ENCODE measurements at places on chromosomes 7 and 10.

DNA sequence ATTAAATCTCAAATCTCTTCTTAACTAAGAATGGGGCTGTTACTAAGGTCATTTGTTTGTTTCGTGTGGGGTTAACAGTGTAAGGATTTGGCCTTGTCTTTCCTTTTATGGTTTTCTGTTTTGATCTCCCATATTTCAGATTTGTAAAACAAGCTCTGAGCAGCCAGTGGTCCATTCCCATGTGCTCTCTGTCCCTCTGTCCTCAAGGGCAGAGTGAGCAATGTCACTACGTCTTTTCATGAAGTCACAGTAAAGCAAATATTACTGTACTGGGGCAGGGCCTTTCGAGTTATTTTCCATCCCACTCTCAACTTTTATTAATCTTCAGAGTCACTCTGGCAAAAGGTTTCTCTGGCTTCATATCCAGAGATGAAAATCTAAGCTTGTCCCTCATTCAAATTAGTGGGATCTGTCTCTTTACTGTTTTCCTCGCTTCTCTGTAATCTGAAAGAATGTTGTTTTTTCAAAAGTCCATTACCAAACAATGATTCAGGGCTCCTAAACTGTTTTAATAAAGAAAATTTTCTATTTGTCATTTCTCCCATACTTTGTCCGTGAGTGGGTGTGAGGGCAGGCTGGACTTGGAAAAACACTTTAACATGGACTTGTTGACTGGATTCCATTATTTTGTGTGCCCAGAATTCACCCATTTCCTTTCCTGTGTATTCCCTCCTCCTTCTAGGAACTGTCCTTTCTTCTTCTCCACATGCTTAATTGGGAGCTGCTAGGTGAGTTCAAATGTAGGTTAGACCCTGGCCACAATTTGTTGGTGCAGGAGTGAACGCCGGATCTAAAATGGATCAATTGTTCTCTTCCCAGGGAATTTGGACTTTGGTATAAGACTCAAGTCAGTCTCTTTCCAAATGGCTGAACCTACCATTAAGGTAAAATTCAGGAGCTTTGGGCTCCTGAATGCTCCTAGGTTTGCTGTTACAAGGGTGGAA, 42.1 kb upstream of the NAMPT start:
- no peak for DNase-seq

- DNase-seq: no peak
These were observed 453.5 kb downstream of the TYW1 start for GRCh38 chr7:67450171-67450570.

DNA sequence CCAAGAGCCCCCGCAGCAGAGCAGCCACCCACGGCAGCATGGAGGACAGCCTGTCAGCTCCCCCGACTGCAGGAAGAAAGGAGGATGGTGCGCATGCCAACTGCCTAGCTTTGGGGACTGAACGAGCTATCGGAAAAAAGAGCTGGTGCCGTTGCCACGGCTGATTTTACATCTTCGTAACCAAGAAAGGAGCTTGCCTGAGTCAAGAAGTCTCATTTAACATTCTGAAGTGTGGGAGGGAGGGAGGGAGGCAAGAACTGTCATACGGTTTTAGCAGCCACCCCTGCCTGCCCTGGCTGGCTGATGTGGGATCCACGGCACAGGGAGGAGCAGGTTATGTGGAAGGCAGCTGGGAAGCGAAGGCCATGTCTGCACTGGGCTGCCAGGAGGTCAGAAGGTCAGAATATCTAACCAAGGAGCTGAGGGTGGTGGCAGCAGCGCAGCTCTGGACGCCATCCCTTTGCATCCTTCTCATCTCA, 74.7 kb upstream of the CAMK2B start:
- no peak for DNase-seq

DNA sequence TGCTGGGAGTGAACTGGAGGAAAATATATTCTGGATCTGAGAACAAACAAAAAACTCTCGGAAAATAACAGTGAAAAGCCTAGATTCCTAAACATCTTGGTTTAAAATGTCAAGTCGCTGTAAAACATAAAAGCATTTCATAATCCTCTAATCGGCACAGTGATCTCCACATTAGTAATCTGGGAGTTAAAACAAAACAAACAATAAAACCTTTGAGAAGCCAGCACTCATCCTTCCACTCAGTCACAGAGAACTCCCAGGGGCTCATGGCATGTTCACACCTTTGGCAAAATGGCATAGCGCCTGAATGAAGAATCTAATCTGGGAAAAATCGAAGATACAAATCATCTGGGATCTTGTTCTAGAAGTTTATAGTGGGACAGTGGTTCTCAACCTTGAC, 24.1 kb upstream of the HPS1 start:
- DNase-seq: no peak

GRCh38 chr7:87206361-87206760, 13.2 kb downstream of the TMEM243 start:
- no peak for DNase-seq

- peak; percentile 17 for DNase-seq
These were observed 117.4 kb downstream of the CABCOCO1 start for GRCh38 chr10:61779950-61780659.

- DNase-seq: no peak
These were observed 38.4 kb upstream of the C10orf120 start for GRCh38 chr10:122738031-122738430.

- DNase-seq: no peak
These were observed 133.9 kb downstream of the DNAJB6 start for GRCh38 chr7:157470701-157471131.

- DNase-seq: no peak
These were observed 239.9 kb upstream of the ZNF32 start for GRCh38 chr10:43888586-43888985.

DNA sequence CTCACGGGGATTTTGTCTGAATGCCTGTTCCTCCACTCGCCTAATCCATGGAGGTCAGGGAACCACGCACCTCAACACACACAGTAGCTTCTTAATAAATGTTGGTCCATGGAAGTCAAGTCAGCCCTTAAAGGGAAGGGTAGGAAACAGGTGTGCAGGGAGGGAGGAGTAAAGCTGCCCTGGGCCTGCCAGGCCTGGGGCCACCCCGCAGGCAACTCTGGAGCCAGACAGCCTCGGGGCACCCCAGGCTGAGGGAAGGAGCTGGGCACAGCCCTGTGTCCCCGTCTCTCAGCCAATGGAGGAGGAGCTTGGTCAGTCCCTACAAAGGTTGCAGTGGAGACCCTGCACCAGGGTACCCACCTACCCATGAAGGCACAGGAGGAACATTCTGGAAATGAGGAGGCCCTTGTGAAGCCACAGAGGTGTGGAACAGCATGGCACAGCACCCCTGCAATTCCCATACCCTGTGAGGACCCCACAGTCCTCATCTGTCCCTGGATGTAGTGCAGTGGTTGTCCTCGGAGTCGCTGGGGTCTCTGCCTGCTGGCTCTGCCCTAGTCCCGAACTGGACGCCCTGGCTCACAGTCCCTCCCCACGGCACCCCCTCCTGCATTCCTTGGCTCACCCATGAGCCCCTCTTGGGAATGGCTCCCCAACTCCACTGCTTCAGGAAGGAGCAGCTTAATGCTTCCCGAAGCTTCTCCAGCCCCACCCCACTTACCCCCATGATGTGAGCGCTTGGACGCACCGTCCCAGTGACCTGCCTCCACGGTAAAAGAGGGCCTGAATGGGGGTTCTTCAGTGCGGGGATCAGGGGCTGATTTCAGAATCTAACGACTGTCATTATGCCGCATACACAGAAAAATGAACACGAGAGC, 79.2 kb upstream of the INSIG1 start:
- DNase-seq: no peak

GRCh38 chr7:44463169-44463808, 27.2 kb downstream of the NUDCD3 start:
- no peak for DNase-seq

GRCh38 chr10:121680879-121681655, 82.8 kb upstream of the FGFR2 start:
- DNase-seq: no peak

DNA sequence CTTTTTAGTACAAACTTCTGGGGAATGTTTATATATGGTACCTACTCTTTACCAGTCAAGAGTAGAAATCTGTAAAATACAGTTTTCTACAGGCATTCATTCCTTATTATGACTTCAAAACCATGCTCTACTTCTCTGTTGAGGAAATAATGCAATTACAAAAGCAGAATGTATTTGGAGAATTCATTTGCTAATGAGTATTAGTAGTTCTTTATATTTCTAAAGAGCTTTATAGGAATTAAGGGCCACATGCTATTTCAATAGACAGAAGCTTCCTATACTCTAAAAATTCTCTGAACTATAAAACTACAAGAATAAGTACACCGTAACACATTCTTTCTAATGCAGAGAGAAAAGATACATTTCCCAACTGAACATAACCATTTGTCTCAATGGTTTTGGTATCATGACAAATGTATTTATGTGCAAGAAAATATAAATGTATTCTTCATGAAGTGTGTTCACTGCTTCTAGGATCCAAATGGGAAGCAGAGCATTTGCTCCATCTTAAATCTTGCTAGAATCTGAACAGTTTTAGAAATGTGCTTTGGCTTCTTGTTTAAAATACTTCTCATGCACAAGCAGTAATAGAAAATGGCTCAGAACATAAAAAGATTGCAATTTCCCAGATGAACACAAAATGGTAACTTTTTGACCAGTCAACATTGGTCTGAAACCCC, 21.8 kb downstream of the CDK1 start:
- no peak for DNase-seq

- no peak for DNase-seq
These were observed 19.7 kb upstream of the SLC18A2 start for GRCh38 chr10:117221156-117221711.

DNA sequence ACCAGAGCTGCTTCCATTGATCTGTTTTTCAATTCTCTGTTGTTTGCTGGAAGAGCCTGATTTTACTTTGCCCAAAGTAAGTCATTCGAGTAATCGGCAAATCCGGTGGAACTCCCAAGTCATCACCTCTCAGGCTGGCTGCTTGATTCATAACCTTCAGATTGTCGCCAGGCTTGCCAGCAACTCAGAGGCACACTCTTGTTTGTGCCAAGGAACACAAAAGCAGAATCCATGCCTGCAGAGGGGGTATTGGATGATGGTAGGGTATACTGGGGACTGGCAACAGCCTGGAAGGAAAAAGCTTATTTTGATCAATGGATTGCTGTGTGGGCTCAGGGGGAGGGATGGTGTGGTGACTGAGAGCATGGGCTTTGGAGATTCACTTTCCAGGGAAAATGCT, 542.4 kb downstream of the SORCS3 start:
- no peak for DNase-seq

- DNase-seq: no peak
These were observed 91.1 kb downstream of the MPP7 start for GRCh38 chr10:28211759-28212158.

- DNase-seq: no peak
These were observed 2.4 kb downstream of the UBE2H start for GRCh38 chr7:129950191-129950932.

DNA sequence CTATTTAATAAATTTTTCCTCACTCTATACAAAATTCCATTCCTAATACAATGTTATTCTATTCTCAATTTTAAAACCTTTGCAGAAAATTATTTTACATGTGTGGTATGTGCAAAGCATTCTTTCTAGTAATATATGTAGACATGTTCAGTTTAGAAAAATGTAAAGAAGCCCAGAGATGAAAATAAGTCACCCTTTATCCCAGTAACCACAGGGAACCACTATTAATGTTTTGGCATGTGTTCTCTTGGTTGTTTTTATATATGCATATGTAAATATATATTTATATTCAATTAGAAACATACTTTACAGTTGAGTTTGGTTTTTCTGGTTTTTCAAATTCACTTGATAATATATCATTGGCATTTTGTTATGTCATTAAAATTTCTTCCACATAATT, 14.8 kb upstream of the GLCCI1 start:
- no peak for DNase-seq

DNA sequence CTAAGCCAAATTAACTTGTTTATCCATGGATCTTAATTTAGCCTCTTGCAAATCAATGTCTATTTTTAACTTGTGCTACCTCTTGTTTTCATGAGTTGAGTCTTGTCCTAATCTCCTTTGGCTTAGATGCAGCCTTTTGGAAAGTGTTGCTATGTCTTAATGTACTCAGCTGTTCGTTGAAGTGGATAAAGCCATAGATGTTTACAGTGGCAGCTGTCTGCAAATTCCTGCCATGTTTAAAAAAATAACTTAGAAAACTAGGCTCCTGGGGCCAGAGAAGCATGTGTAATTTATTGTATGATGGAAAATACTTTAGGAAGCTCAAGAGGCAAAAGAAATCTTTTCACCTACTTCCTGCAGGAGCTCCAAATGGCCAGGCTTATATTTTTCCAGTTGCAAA, 253.1 kb upstream of the RHOBTB1 start:
- no peak for DNase-seq

DNA sequence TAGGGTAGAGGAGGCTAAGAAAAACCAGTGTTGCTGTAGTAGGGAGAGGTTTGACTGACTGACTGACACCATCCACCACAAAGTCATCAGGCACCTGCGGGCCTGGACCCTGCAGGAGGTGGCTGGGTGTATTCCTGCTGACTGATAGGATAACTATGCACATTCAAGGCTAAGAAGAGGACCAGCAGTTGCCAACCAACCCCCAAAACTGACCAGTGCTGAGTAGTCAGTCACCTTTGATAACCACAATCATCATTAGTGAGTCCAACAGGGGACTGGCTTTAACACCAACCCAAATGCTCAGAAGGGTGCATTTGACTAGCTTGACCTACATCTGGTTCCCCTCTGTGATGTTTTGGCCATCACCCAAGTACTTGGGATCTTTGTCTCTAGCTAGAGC, 30.5 kb downstream of the PLXNA4 start:
- no peak for DNase-seq

GRCh38 chr10:42924484-42924883, 141.9 kb downstream of the BMS1 start:
- no peak for DNase-seq

GRCh38 chr10:94066411-94066810, 72.7 kb downstream of the PLCE1 start:
- no peak for DNase-seq

- no peak for DNase-seq
These were observed 86.9 kb downstream of the ZNF277 start for GRCh38 chr7:112293416-112293815.

GRCh38 chr7:152158801-152159587, 133.5 kb downstream of the GALNT11 start:
- DNase-seq: no peak

GRCh38 chr10:62058896-62059216, 157.4 kb downstream of the ARID5B start:
- DNase-seq: no peak

GRCh38 chr10:61263518-61263917, 189.7 kb downstream of the TMEM26 start:
- DNase-seq: no peak

- no peak for DNase-seq
These were observed 79.6 kb downstream of the PTEN start for GRCh38 chr10:87942884-87943527.

- DNase-seq: no peak
These were observed 27.8 kb downstream of the RNLS start for GRCh38 chr10:88555190-88555908.

Measured in stimulated activated CD4-positive, alpha-beta T cell treated with anti-CD3 and anti-CD28 coated beads, TNF-alpha, amount 100 ng/mL, for 24 hours (primary cell).